ENCODE measurements at places on chromosomes 7 and 10.
A peak's percentile ranks its signal among the peaks of the same experiment; 100 is the strongest.

- no peak for DNase-seq
Measured at GRCh38 chr7:68235937-68236336, 1239.3 kb downstream of the TYW1 start.

DNA sequence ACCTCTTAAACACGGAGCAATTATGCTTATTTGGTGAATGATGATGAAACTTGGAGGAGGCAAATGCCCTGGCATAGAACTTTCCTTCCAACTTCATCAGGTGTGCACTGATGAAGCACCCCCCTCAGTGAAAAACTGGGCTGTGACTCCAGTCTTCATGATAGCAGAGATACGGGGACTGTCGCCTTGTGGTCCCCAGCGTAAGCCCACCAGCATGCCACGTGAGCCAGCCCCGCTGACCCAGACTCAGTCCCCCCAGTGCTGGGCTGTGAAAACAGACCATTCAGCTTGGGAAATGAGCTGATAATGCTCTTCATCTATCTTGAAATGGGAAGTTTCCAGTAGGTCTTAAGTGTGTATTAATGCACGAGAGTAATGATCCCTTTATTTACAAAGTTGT is 177.0 kb downstream of the SNX10 start:
- no peak for DNase-seq

- DNase-seq = no peak
Measured at GRCh38 chr7:155590215-155591018, 44.1 kb upstream of the CNPY1 start.

GRCh38 chr7:22008087-22008486 is 62.4 kb upstream of the CDCA7L start:
- DNase-seq = no peak

GRCh38 chr10:77496941-77497420 is 140.6 kb downstream of the KCNMA1 start:
- DNase-seq = no peak

DNA sequence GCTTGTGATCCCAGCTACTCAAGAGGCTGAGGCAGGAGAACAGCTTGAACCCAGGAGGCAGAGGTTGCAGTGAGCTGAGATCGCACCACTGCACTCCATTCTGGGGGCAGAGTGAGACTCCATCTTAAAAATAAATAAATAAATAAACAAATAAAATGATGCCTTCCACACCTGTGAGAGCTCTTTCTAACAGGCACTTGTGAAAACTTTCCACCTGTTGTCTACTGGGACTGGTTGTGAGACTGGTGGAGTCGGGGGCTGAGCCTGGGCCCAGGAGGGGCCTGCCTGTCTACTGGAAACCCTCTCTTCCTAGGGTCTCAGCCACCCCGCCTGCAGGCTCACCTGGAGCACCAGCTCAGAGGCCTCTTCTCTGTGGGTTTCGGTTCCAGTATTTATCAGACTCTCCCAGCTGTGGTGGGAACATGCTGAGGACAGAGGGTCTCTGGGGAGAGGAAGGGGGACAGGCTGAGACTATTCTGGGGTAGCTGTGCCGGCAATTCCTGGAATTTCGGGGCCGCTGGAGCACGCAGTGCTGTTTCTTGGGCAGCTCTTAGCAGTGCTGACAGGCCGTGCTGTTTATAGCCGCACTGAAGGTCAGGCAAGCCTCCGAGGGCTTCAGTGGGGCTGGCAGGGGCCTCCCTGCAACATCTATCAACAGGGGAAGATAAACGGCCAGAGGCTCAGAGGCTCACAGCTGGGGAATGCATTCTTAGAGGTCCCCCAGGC is 3.8 kb downstream of the LDB3 start:
- peak; percentile 72 for DNase-seq

GRCh38 chr10:129102906-129103693 is 363.9 kb upstream of the MGMT start:
- DNase-seq = no peak

GRCh38 chr10:30962522-30962921 is 69.1 kb downstream of the ZNF438 start:
- no peak for DNase-seq

DNA sequence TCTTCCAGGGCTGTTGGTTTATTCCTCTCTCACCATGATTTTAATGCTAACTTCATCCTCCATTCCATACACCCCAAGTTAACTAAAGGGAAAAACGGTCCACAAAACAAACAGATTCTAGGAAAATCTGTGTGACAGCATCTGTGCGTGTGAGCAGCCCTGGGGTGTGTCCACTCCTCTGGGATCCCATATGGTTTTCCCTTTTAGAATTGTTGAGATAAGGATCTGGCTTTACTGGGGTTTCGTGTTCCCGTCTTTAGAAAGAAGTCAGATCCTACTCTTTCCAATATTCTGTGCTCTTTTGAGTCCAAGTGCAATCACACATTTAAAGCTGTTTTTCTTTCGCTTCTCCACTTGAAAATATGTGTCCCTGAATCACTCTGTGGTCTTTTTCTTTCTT is 257.1 kb downstream of the KLF6 start:
- no peak for DNase-seq

DNA sequence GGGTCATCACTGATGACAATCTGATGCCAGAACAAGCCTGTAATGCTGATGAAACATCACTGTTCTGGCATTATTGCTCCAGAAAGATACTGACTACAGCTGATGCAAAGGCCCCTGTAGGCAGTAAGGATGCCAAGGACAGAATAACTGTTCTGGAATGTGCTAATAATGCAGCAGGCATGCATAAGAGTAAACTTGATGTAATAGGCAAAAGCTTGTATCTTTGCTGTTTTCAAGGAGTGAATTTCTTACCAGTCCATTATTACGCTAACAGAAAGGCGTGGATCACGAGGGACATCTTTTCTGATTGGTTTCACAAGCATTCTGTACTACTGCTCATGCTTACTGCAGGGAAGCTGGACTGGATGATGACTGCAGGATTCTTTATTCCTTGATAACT is 18.7 kb downstream of the LCOR start:
- DNase-seq = no peak

DNA sequence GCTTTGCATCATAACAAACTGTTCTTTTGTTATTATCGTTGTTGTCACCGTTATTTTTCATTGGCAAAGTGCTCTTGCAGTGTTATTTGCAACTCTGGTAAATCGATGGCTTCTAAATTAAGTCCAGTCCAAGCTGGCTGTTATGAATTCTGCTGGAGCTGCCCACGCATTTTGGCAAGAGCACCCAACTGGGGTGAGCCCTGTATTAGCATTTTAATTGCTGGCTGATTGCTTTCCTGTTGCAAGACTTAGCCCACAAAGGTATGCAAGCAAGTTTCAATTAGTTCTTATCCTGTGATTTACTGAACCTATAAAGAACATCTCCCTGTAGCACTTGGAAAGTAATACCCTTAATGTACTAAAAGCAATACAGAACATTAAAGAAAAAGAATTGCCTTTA is 226.8 kb downstream of the ACTR3B start:
- no peak for DNase-seq

GRCh38 chr7:88835147-88835728 is 39.7 kb upstream of the TEX47 start:
- peak; percentile 21 for DNase-seq

- DNase-seq = no peak
Measured at GRCh38 chr10:99784016-99784726, 1.7 kb downstream of the ABCC2 start.

DNA sequence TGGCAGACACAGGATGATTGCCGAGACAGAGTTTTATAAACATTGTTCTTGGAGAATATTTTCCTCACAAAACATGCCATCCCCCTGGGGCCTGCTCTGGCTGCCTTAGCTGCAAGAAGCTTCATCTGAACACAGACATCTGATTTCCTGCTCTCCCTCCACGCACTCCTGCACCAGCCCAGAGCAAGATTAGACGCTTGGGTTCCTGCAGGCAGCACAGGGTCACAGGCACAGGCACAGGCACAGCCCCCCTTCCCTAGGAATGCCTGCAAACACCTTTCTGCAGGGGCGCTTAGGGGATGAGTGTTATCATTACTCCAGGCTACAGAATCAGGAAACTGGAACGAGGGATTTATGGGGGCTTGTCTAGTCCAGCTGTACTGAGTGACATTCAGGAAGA is 450.3 kb downstream of the GRID1 start:
- DNase-seq = peak; percentile 27

GRCh38 chr10:115094416-115095140 is 1.4 kb downstream of the ATRNL1 start:
- no peak for DNase-seq
